ENCODE measurements at places on chromosomes 4 and X.

DNA sequence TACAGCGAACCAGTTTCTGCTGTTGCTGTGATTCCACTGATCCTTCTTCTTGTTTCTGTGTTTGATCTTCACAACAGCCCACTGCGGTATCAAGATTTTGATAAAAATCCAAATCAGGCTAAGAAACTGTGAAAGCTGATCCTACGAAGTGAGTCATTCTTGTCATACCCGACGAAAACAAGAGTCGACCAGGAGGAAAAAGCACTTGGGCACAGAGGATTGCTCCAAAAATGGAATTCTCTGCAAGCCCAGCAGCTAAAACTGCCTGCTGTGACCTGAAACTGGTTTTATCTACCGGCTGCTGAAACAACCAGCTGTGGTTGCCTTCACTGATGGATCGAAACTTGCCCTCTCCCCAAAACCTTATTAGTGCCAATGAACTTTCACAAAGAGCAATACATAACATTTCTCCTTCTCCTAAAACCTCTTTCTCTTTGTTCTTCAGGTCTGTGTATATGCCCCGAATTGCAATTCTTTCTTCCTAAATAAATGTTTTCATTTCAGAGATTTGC is 607.0 kb upstream of the PRKX start:
- no peak for DNase-seq

- DNase-seq = no peak
These were observed 48.4 kb upstream of the USP9X start for GRCh38 chrX:41036668-41037326.

GRCh38 chrX:80174925-80175574 is 160.5 kb downstream of the TBX22 start:
- no peak for DNase-seq

DNA sequence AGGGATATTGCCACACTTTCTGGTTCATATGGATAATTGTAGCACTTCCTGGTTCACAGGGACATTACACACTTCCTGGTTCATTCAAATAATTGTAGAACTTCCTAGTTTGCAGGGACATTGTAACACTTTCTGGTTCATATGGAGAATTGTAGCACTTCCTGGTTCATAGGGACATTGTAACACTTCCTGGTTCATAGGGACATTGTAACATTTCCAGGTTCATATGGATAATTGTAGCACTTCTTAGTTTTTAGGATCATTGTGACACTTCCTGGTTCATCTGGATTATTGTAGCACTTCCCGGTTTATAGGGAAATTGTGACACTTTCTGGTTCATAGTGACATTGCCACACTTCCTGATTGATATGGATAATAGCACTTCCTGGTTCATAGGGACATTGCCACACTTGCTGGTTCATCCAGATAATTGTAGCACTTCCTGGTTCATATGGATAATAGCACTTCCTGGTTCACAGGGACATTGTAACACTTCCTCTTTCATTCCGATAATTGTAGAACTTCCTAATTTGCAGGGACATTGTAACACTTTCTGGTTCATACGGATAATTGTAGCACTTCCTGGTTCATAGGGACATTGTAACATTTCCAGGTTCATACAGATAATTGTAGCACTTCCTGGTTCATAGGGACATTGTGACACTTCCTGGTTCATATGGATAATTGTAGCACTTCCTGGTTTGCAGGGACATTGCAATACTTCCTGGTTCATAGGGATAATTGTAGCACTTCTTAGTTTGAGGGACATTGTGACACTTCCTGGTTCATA is 59.2 kb upstream of the CD99 start:
- DNase-seq = no peak

- DNase-seq = no peak
These were observed 427.9 kb upstream of the SPANXN1 start for GRCh38 chrX:144819406-144819805.

GRCh38 chrX:14354521-14354920 is 174.8 kb upstream of the GLRA2 start:
- no peak for DNase-seq

GRCh38 chrX:84216406-84216805 is 28.4 kb upstream of the RPS6KA6 start:
- DNase-seq = no peak

- DNase-seq = peak; percentile 3
These were observed 283.8 kb upstream of the ARSJ start for GRCh38 chr4:114263233-114263632.

- DNase-seq = no peak
These were observed 28.7 kb downstream of the TMPRSS11A start for GRCh38 chr4:67934628-67935027.

- DNase-seq = no peak
These were observed 3.7 kb upstream of the SPARCL1 start for GRCh38 chr4:87532907-87533306.

GRCh38 chr4:177441061-177441802 is 1.0 kb downstream of the AGA start:
- DNase-seq = no peak

GRCh38 chrX:38382663-38383062 is 30.3 kb downstream of the OTC start:
- no peak for DNase-seq

- DNase-seq = no peak
These were observed 42.1 kb upstream of the UGT2B10 start for GRCh38 chr4:68773699-68774098.

- no peak for DNase-seq
These were observed 43.8 kb downstream of the PALLD start for GRCh38 chr4:168540503-168541265.

DNA sequence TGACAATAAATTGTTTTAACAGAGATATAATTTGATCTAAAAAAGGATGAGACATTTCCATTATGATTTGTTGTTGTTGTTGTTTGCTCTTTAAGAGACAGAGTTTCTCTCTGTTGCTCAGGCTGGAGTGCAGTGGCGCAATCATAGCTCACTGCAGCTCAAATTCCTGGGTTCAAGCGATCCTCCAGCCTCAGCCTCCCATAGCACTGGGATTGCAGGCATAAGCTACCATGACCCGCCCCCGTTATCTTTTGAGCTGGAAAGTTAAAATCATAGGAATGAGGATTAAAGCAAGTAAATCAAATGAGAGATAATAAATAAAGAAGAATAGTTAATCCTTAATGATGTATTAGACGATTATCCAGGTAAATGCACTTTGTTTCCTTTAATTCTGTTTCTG is 224.4 kb upstream of the SMIM31 start:
- no peak for DNase-seq

GRCh38 chr4:3022651-3023050 is 51.7 kb downstream of the HTT-AS start:
- DNase-seq = no peak

DNA sequence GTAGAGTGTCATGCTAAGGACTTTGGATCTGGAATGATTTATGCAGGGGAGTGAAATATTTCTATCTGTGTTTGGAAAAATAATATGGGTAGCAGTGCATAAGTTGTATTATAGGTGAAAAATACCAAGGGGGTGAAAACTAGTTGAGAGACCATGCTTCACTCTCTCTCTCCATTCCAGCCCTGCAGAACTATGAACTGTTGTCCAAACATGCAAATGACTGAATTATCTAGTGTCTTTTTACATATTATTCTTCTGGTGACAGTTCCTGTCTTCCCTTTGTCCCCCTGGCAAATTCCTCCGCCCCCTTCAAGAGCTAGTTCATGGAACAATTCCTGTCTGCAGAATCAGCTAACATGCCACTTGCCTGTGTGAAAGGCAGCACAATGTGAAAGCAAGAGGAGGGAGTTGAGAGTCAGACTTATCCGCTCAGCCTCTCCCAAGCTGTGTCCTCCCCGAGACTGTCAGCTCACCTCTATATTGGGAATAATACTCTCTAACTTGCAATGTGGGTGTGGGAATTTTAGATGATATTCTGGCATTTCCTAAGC is 2.3 kb downstream of the PF4 start:
- DNase-seq = no peak

DNA sequence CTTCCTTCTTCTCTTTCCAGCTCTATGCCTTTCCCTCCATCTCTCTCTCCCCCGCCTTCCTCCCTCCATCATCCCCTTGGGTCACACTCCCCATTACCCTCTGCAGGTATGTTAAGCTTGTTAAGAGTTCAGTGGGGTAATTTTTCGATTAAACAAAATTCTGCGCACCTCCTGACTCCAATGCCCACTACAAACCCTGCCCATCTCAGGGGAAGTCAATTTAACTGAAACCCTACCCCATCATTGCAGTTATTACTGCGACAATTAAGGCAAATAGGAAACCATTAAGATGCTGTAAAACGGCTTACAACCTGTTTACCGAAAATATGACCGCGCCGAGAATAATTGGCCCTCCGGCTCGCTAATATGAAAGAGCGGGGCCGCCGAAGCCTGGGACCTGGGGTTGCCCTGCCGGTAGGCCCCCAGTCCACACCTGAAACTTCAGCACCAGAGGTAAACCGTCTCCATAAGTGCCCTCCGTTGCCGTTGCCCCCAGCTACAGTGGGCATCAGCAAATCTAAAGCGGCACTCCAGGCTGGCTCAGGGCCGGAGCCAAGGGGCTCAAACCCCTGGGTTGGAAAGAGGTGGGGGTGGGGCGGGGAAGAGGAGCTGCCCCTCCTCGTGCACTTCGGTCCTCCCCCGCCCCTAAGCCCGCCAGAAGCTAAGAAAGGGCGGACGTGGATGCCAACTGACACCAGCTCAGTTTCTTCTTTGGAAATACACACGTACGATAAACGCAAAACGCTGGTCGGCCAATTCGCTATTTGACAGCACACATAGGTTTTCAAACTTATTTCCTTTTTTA is 4.8 kb downstream of the ARX start:
- no peak for DNase-seq

- DNase-seq = no peak
These were observed 1.8 kb downstream of the ATP11C start for GRCh38 chrX:139930916-139931645.
